NCI-H446 treated with DMSO at 0.1 percent for 48 hours (cell line): ENCODE measurements at places on chromosomes 1 and 21.

- no peak for DNase-seq
These were observed 77.0 kb upstream of the MARK1 start for GRCh38 chr1:220450927-220451326.

- DNase-seq = no peak
These were observed 30.9 kb downstream of the RGS5 start for GRCh38 chr1:163171826-163172225.

GRCh38 chr1:16442265-16442664 is 1.7 kb downstream of the NECAP2 start:
- no peak for DNase-seq

DNA sequence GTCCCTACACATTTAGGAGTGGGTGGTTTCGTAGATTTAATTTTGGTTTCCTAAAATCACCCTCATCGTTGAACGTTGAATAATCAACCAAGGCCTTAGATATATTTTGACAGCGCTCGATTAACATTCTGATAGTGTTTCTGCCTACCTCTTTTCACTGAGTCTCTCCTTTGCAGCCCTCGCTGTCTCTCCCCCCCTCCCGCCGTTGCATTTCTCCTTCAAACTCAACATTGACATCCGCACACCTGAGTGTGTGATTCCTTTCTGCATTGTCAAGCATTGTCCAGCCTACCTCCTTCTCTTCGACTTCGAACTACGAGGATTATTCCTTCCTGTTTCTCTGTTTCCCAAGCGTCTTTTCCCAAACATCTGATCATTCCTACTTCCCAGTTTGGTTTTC is 1.8 kb upstream of the ADAMTS1 start:
- no peak for DNase-seq

GRCh38 chr1:43558346-43558841 is 27.7 kb downstream of the PTPRF start:
- DNase-seq = no peak

DNA sequence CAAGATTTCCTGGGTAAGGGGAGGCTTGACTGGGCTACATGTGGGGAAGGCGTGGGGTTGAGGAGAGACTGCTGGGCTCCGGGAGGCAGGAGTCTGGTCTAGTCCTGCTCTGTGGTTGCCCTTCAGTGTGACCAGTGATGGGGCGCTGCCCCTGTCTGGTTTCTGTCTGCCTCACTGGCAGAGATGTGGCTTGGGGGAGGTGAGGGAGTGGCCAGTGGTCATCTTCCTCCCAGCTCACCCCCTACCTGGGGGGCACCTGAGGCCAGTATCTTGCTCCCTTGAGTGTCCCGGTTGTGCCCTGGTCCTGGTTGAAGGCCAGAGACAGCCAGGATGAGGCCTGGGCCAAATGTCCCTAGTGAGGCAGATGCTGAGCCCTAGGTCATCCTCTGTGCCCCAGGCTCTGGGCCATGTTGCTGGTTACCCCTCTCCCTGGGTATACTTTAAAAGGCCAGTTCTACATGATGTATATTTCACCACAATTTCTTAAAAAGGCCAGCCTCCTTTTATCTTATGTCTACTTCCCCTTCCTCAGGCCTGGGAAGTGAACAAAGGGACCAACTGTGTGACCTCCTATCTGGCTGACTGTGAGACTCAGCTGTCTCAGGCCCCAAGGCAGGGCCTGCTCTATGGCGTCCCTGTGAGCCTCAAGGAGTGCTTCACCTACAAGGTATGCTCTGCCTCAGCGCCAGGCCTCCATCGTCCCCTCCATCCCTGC is 10.5 kb downstream of the FAAH start:
- no peak for DNase-seq

DNA sequence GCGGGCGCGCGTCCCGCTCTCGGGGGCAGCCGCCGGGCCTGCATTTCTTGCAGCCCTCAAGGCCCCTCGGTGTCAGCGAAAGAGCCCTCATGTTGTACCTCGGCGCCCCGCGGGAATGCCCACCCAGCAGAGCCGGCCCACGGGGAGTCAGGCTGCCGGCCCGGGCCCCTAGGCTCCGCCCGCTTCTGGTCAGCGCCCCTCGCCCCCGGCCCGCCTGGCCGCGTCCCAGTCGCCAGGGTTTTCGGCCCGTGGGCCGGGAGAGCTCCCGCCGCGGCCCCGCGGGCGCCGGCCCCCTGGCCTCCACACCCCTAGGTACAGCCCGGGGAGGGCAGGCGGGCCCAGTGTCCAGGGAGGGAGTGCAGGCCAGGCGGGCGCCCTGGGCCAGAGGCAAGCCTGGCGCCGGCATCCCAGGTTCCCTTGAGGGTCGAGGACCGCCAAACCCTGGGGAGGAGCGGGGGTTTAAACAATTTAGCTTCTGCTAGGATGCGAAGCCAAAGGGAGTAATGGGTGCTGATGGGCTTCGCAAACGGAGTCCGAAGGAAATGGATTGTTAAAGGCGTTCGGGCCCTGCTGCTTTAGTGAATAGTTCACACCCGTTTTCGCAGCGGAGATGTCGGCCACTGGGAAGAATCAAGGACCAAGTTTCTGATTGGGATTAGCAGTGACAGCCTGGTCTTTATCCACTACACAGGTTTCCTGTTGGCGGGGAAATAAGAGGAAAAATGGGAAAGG is 486 bp upstream of the KCNA3 start:
- no peak for DNase-seq

DNA sequence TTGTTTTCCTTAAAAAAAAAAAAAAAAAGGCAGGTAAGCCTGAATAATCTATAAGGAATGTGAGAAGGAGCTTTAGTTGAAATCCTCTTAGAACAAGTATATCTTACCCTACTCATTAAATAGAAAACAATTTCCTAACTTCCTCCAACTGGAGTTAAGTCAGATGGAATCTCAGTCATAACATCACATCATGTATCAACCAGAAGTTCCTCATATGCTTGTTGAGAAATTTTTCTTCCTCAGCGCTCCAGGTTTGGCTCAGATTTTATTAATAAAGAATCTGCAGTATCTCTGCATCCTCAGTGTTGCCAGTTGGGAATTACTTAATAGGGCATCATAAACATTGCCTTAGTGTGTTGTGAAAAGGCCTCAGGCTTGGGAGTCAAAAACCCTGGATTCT is 37.6 kb downstream of the DUSP10 start:
- no peak for DNase-seq

GRCh38 chr1:160657250-160657781 is 10.5 kb upstream of the SLAMF1 start:
- DNase-seq = no peak

DNA sequence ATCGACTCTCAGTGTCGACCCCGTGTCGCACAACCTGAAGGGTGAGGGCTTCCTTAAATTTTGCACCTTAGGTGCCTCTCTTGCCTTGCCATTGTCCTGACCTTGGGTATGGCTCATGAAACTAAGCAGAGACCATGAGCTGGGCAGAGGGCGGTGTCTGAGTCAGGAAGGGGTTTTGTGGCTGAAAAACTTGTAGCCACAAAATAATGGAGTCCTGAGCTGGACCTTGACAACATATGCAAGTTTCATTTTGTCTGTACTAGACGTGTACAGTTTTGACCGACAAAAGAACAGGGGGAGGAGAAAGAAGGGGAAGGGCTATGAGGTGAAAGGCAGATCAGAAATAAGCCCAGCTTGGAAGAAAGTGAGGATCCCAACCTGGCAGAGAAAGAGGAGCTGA is 8.3 kb upstream of the RUNX1 start:
- no peak for DNase-seq

DNA sequence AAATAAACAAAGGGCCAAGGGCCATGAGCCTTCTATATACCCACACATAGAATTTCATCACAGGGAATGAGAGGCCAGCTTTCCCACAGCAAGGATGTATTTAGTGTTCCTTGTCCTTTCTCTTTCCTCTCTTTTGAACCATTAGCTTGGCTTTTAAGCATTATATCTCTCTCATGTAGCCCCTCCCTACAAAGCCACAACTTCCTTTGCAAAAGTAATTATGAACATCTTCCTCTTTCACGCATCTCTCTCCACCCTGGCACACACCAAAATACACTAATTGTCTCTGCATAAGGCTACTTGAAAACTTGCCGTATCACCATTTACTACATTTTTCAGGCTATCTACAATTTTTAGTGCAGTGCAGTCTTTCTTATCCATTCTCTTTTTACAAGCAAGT is 1.9 kb upstream of the AK5 start:
- no peak for DNase-seq

DNA sequence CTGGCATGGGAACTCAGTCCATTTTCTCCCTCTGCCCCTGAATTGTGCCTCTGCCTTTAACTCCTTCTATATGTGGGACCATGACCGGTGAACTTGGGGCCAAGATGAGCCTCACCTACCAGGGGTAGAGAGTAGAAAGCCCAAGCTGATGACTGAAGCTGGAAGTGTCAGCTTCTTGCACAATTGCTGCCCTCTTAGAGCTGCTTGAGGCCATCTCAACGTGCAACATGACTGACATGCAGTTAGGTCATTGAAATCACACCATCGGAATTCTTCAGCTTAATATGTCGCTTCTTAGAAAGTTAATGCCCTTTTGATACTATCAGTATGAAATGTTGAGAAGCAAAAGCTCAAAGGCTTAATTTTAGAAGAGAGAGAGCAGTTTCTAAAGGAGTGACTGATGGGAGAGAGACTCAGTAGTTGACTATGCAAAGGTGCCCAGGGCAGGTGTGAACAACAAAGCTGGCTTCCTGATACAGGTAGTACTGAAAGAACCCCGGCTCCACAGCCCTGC is 89.4 kb upstream of the UBE2U start:
- no peak for DNase-seq

DNA sequence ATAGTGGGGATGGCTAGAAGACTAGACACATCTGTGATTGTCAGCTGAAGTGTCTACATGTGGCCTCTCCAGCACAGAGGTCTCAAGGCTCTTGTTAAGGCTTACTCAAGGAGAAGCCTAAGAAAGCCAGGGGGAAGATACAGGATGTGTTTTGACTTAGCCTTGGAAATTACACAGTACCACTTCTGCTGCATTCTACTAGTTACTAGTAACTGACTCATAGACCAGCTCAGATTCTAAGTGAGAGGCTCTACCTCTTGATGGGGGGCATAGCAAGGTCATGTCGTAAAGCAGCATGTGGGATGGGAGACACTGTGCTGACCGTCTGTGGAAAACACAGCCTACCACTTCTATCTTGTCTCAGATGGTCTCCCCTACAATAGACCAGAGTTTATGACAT is 99.5 kb downstream of the UBE2U start:
- no peak for DNase-seq

DNA sequence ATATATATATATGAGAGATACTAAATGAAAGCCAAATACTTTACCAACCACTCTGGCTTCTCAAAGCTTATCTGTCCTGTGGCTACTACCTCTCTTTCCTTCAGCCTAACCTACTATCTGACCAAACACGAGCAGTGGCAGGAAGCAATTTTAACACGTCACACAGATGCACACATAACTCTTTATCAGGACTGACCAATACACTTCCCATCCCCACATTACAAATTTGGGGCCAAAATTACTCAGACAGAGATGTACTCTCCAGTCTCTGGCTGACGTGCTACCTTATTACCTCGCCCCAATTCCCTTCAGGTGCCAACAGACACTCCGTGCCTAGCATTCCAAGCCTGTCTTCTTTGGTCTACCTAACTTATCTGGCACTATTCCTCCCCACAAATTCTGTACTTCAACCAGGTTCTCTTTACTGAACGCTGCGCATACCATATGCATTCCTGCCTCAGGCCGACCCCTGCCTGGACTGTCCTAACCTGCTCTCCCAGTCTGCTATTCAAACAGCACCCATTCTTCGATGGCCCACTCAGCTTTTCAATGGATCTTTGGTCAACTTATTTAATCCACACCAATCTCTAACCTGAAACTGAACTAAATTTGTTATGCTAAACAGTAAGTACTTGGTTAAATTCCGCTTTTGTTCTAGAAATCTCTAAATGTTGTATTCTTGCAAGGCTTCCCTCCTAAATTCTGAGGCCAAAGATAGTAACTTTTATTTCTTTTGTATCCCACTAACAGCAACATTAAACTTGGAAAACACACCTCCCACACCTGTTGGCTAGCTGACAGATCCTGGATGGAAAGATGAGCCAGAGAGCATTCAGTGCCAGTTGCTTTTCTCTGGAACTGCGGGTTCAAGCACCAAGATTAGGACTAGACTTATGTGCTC is 27.9 kb downstream of the RERE start:
- no peak for DNase-seq
